Cardiac septum (tissue), 1 donor: ENCODE measurements at places on chromosomes 4 and X.

GRCh38 chrX:105168577-105168976 is 51.9 kb downstream of the TEX13A start:
- DNase-seq, result no peak

- no peak for DNase-seq
These were observed 262.8 kb downstream of the DKK2 start for GRCh38 chr4:106773076-106773905.

DNA sequence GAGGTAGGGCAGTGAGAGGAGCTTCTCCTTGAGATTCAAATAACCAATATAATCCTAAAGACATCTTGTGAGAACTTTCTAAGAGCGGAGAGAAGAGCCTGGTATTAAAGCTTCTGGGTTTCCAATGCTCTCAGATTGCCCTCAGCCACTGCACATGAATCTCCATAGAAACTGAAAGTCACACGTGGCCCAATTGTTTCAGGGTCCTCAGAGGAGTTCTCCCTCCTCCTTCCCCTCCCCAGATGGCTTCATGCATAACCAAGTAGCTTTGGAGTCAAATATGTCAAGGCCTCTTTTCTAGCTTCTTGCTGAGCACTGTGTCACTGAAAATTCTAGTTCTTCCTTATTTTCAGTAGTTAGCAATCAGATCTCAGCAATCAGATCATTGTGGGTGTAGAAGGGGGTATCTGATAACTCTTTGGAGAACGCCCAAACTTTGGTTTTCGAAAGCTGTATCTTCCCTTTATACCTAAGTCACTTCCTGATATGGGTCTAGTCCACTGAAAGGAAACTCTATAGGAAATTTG is 2.2 kb downstream of the BTK start:
- DNase-seq, result no peak

- DNase-seq, result no peak
These were observed 24.5 kb downstream of the ZNF41 start for GRCh38 chrX:47458528-47458927.

GRCh38 chrX:136192839-136193414 is 45.6 kb downstream of the FHL1 start:
- DNase-seq, result no peak

GRCh38 chr4:56102601-56103000 is 153.9 kb downstream of the CEP135 start:
- no peak for DNase-seq

- peak; percentile 82 for DNase-seq
These were observed 10.4 kb downstream of the L1CAM start for GRCh38 chrX:153875391-153876111.

DNA sequence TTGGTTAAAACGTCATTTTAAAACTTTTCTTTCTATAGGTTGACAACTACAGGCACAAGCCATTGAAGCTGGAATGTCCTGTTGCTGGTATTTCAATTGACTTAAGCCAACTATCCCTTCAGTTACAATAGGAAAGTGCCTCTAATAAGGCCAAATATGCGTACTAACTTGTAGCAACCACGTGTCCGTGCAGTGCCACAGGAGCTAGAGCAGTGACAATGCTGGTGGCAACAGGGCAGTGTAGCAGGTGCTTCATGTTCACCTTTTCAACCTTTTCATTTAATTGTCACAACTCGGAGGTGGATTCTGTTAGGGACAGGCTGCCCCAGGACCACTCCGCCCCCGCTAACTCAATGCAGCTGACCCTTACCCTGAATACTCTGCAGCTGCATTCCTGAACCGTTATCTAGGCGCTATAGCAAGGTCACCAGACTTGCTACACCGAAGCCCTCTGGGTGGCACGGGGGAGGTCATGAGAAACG is 37.7 kb downstream of the ERVMER34-1 start:
- no peak for DNase-seq

- DNase-seq, result no peak
These were observed 763.4 kb downstream of the PCDH18 start for GRCh38 chr4:136768925-136769275.

GRCh38 chr4:81550388-81550859 is 78.7 kb upstream of the RASGEF1B start:
- DNase-seq, result no peak

GRCh38 chr4:126215759-126216158 is 901.0 kb downstream of the FAT4 start:
- no peak for DNase-seq

DNA sequence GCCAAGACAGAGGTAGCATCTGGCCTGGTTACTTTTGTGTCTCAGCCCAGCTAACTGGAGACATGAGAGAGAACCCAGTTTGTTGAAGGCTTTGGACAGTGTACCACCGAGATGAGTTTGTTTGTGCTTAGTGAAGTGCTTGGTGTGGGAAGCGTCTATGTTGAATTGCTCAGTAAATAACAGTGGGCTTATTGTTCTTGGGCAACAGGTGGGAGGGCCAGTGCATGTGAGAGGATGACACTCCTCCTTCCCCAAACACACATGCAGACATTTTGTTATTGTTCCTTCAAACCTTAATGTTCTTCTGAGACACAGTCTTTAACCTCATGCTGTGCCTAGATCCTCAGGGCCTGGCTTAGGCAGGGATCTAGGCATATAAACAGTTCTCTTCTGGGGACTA is 39.7 kb downstream of the MSN start:
- DNase-seq, result no peak

GRCh38 chr4:149784018-149784417 is 31.6 kb downstream of the IQCM start:
- no peak for DNase-seq

DNA sequence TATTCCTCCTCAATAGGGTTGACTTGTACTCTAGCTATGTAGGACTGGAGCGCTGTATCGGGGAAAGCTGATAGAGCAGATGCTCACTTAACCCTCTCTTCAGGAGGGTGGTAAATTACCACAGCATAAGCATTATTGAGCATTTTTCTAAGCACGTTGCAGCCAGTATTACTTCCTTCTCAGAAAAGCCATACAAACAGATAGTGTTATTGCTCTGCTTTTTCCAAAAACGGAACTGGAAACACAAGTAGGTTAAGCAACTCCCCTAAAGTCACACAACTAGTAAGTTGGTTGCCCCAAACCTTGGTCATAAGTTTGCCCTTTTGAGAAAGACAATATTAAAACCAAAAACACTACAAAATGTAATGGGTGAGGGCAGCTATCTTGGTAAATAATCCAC is 73.9 kb downstream of the REELD1 start:
- DNase-seq, result no peak

DNA sequence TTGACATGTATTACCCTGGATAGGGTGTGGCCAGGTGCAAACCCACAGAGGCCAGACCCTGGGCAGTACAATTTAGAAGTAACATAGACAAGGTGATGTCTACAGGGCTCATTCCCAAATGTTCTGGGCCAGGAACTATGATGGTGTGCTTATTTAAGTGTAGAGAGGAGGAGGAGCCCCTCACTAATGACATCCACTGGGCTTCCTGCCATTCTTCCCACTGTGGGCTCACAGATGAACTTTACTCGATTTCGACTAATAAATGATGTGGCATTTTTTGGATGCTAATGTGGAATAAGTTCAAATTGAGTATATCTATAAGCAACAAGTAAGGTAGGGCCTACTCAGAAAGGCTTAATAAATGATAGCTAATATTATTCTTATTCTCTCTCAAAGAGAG is 280.9 kb upstream of the BOD1L1 start:
- DNase-seq, result no peak

DNA sequence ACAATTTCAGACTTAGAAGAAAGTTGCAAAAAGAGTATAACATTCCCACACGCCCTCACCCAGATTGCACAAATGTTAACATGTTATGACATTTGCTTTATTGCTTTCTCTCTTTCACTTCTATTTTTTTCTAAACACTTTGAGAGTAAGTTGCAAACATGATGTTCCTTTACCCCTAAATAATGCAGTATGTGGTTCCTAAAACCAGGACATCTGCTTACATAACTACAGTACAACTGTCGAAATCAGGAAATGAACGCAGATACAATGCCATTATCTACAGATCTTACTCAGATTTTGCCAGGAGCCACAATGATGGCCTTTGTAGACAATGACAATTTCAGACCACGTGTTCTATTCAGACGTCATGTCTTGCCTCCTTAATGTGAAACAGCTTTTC is 22.4 kb downstream of the SH3TC1 start:
- DNase-seq, result no peak

GRCh38 chr4:42122237-42122636 is 30.2 kb downstream of the BEND4 start:
- DNase-seq, result no peak

GRCh38 chr4:70559924-70560323 is 32.1 kb upstream of the AMBN start:
- no peak for DNase-seq

- peak; percentile 70 for DNase-seq
These were observed 105.7 kb downstream of the HMX1 start for GRCh38 chr4:8765631-8766590.

DNA sequence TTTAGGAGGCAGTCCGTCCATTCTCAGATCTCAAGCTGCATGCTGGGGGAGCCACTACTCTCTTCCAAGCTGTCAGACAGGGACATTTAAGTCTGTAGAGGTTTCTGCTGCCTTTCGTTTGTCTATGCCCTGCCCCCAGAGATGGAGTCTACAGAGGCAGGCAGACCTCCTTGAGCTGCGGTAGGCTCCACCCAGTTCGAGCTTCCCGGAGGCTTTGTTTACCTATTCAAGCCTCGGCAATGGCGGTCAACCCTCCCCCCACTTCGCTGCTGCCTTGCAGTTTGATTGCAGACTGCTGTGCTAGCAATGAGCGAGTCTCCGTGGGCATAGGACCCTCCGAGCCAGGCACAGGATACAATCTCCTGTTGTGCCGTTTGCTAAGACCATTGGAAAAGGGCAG is 10.7 kb upstream of the ADH5 start:
- DNase-seq, result no peak

DNA sequence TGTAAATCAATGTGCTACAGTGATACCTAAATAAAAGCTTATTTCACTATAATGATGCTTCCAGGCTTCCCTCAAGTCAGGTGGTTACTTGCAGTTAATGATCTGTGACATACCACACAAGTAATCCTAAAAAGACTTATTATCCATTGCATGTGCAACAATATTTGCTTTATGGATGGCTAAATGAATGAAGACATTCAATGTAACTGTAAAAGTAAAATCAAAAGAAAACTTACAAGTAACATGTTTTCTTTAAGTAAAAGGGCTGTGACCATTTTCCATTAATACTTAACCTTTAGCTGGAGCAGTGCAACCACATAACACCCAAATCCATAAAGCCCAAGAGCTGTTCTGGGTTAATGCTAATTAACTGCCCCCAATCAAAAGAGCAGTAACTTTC is 42.6 kb downstream of the RAB28 start:
- no peak for DNase-seq

DNA sequence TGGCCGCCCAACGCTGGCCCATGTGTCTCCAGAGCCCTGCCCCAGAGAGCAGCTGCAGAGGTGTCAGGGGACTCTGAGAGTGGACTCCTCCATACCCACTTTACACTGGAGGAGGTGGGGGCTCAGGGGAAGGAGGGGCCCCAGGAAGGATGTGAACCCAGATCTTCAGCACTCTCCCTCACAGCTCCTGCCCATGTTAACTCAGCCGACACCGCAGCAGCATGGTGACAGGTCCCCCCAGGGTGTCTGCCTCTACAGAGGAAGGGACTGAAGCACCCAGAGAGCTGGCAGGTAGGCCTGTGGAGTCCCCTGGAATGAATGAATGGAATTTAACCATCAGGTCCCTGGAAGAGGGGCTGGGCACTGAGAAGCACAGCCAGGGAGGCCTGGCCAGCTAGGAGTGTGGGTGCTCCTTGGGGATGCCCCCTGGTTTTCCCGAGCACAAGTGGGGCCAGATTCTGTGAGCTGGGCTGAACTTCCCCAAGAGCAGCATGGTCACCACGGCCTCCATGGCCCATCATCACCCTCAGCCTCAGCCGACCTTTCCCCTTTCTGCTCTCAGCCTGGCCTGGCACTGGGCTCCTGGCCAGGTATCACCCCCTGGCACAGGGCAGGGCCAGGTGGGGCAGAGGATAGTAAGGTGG is 21.9 kb downstream of the SH3BP2 start:
- DNase-seq, result no peak

GRCh38 chrX:63664741-63665140 is 120.3 kb downstream of the ARHGEF9 start:
- no peak for DNase-seq

GRCh38 chr4:140236654-140237169 is 82.7 kb upstream of the MAML3 start:
- DNase-seq, result no peak

DNA sequence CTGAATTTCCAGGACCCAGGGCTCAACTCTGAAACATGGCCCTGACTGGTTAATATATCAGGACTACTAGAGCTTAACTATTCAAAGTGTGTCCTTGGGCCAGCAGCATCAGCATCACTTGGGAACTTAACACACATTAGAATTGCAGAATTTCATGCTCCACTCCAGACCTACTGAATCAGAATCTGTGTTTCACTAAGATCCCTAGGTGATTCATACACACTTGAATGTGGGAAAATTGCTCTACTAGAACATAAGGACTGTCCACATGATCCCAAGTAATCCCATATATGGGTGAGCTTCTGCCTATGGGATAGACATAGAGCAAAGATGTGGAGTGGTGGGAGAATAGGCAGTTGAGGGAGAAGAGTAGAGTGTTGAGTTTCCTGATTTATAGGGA is 192.5 kb upstream of the CLNK start:
- DNase-seq, result no peak

DNA sequence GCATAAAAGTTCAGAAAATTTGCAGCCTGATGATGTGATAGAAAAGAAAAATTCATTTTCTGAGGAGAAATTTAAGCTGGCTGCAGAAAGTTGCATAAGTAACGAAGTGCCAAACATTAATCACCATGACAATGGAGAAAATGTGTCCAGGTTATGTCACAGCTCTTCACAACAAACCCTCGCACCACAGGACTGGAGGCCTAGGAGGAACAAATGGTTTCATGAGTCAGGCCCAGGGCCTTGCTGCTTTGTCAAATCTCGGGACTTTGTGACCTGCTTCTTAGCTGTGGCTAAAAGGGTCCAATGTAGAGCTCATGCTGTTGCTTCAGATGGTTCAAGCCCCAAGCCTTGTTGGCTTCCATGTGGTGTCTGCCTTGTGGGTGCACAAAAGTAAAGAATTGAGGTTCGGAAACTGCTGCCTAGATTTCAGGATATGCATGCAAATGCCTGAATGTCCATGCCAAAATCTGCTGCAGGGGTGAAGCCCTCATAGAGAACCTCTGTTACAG is 527.4 kb downstream of the SH3BGRL start:
- no peak for DNase-seq

- no peak for DNase-seq
These were observed 52.0 kb downstream of the RASL11B start for GRCh38 chr4:52914051-52914605.

- no peak for DNase-seq
These were observed 6.0 kb upstream of the CCKAR start for GRCh38 chr4:26496207-26496783.
